Activated CD4-positive, alpha-beta T cell treated with anti-CD3 and anti-CD28 coated beads, Interleukin-2, amount 50 U/mL, for 16 hours (primary cell): ENCODE measurements at places on chromosomes 11 and 22.

- no peak for DNase-seq
Observed at GRCh38 chr11:65127473-65128181, 5.5 kb downstream of the MRPL49 start.

DNA sequence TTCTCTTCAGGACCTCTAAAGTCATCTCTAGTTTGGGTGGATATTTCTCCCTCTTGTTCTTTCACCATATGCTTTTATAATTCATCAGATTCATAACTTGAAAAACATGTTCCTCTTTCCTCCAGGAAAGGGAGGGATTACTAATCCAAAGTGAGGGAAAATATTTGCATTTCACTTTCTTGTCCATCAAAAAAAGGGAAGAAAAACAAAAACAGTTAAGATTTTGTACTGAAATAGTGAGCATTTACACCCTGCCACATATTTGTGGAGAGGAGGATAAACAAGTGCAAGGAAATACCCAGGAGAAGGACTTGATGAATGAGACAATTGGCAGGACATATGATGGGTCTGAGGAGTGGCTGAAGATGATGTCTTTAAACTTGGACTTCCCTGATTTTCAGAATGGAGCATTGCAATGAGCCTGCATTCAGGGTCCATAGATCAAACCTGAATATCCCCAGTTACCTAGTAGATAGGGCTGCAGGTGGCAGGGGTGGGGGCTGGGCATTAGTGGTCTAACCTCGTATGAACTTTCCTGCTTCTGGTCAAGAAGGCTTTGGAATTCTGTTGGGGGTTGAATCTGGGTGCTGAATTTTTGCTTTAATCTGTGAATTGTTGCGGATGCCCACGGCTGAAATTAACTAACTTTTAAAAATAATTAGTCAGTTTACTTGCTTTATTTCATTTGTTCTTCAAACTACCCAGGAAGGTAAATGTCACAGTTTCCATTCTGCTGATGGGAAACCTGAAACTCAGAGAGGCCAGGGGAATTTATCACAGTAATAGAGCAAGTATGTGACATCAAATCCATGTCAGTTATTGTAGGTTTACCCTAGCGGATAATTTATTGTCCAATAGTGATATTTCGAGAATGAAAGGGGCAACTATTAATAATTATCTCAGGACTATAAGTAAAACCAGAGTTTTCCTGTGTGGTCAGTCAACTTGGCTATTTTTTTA lies 36.9 kb upstream of the TMEM123 start:
- DNase-seq: no peak

GRCh38 chr11:24556693-24557092 lies 59.8 kb downstream of the LUZP2 start:
- DNase-seq: no peak

- no peak for DNase-seq
Observed at GRCh38 chr11:69384251-69385143, 90.5 kb downstream of the MYEOV start.

DNA sequence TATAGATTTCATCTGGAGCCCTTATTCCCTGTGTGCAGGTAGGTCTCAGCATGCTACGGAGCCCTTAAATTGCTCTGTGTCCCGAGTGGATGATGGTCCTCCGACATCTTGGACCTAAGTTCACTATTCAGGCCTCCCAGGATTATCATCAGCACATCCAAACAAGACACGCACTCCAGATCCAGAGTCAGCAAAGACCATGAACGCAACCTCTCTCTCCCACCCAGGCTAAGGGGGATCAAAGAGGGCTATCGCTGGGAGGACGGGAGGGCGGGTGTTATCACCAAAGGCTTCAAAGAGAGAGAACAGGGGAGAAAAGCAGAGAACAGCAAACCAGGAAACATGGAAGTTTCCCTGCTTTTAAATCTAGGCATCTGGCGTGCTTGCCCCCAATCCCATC lies 659.4 kb downstream of the TBC1D22A start:
- no peak for DNase-seq

DNA sequence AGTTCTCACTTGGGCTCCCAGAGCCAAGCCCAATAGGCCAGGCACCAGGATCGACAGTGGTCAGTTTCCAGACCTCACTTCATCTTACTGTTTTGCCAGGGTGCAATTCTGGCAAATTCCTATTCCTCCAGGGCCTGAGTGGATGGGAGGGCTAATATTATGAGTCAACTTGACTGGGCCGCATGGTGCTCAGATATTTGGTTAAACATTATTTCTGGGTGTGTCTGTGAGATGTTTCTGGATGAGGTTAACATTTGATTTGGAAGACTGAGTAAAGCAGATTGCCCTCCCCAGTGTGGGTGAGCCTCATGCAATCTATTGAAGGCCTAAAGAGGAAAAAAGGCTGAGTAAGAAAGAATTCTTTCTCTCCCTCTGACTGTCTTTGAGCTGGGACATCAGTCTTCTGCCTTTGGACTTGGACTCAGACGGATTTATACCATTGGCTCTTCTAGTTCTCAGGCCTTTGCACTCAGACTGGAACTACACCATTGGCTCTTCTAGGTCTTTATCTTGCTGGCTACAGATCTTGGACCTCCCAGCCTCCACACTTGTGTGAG lies 132.9 kb upstream of the ZBED5 start:
- DNase-seq: no peak

DNA sequence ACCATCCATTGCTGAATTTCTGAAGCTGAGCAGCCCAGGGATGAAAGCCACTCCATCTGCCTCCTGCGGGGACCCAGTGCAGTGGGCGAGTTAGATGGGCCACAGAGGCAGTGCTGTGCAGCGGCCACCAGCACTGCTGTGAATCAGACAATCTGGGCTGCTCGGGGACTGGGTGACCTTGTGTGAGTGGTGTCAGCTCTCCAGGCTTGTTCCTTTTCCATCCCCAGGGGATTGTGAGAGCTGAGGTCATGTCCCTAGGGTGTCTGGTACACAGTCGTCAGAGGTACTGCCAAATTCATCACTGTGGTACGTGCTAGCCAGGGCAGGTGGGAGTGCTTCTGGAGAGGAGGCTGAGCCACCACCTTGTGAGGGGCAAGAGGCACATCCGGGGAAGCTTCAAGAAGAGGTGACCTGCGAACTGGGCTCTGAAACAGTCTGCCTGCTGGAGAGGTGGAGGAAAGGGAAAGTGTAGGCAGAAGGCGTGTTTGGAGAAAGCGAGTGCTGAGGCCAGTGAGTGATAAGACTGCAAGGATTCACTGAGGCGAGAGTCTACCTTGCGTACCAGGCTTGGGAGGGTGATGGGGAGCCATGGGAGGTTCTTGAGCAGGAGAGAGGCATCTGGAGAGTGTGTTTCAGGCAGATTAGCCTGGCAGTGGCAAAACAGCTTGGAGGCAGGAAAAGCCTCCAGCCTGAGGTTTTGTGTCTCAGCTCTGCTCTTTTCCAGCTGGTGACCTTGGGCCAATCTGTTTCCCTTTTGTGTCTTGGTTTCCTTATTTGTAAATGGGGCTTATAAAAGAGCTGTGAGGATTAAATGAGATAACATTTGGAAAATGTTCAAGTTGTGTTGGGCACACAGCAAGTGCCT lies 22.7 kb downstream of the CACNA1I start:
- DNase-seq: no peak

GRCh38 chr11:12243486-12243885 lies 133.1 kb downstream of the MICAL2 start:
- DNase-seq: no peak

DNA sequence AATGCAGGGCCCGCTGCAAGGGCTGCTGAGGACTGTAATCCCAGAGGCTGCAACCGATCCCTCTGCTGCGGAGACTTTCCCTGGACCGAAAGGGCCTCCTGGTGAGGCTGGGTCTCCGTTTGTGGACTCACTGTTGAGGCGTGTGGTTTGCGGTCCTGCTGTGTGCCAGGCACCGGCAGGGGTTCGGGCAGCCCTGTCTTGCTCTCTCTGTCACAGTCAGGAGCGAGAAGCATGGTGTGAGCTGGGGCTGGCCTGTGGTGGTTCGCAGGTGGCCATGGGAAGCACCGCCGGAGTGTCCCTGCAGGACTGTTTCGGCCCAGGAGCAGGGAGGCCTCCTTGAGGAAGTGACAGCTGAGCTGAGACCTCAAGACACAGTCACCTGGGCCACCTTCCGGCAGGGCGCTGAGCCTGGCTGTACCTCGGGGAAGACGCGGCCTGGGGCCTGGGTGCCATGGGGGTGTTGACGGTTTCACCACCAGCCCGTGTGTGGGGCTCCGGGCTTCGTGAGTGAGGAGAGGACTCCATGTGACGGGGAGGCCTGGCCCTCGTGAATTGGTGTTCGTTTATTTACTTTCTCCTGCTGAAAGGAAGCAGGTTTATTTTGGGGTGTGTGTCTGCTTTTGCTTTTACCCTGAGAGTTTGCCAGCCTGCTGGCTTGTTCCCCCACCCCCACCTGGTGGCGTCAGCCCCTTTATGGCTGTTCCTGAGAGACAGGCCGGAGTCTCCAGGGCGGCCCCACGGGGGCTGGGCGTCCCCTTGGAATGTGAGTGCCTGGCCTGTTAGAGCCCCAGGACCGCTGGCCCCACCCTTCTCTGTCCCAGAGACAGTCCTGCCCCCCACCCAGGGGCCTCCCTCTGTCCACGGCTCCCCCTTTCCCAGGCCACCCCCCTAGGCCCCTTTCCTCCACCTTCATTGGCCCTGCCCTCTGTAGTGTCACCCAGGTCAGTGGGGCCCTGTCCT lies 122.5 kb downstream of the KCNQ1OT1 start:
- DNase-seq: no peak

DNA sequence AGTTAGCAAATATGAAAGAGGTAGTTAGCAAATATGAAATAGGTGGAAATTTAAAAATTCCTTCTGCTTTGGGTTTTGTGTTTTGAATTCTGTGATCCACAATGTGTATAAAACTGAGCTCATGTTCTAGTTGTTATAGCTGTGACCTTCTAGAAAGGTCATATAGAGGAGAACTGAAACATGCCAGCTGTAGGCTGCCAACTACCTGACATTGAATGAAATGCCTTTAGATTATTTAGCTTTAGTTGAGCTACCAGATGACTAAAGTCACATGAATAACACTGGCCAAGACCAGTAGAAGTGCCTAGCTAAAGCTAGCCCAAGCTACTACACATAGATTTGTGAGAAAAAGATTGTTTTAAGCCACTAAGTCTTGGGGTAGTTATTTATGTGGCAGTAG lies 5.8 kb upstream of the TCN1 start:
- no peak for DNase-seq
